Activated T-helper 2 cell treated with anti-CD3 and anti-CD28 coated beads, Interferon-gamma antibody, Interleukin-2, Interleukin-4, amounts not matched to agents 10 μg/mL and 5 μg/mL and 100 μg/mL, durations not matched to agents 14 hours and 24 hours and 36 hours (primary cell): ENCODE measurements at places on chromosomes 4 and X. TPM values are rescaled to one million over a fixed set of nuclear protein-coding genes. Genes with fewer than 3 reads are reported as not detected.
A peak's percentile ranks its signal among the peaks of the same experiment; 100 is the strongest.

GRCh38 chr4:3252480-3252828 is 3.5 kb downstream of the MSANTD1 start:
- H3K4me1 ChIP-seq: peaks cover 4% of the 10 kb centered on the region
- H3K4me3 ChIP-seq: no peak overlapping the region
- H3K36me3 ChIP-seq: no peaks in the 10 kb centered on the region
- DNase-seq: no peak
- H3K27ac ChIP-seq: no peak overlapping the region
- no peaks in the 10 kb centered on the region for H3K27me3 ChIP-seq

DNA sequence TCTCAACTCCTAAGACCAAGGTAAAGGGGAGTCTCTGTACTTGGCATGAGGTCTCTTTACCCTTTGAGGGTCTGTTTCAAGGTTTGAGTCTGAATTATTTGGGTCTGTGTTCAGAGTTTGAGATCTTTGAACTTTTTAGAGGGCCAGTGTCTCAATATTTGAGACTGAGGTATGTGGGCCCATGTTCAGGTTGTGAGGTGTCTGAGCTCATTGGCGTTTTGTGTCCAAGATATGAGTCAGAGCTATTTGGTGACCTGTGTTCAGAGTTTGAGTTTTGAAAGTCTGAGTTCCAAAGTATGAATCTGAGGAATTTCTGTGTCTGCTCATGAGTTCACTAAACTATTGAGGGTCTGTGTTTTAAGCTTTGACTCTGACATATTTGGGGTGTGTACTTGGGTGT is 36.7 kb upstream of the PAGE4 start:
- DNase-seq: no peak
- no peaks in the 10 kb centered on the region for H3K36me3 ChIP-seq
- H3K4me3 ChIP-seq: no peak overlapping the region

- H3K36me3 ChIP-seq: no peaks in the 10 kb centered on the region
- DNase-seq: no peak
- H3K4me3 ChIP-seq: no peak overlapping the region
- H3K27ac ChIP-seq: no peak overlapping the region
- no peaks in the 10 kb centered on the region for H3K4me1 ChIP-seq
- H3K27me3 ChIP-seq: no peaks in the 10 kb centered on the region
Observed at GRCh38 chr4:41517747-41518146, 20.2 kb upstream of the LIMCH1 start.

The FGFRL1 gene
- 17.5 TPM in 2 replicates for total RNA-seq

GRCh38 chrX:6683353-6683752 is 148.4 kb upstream of the VCX3A start:
- no peak overlapping the region for H3K4me3 ChIP-seq
- no peaks in the 10 kb centered on the region for H3K36me3 ChIP-seq
- no peaks in the 10 kb centered on the region for H3K27me3 ChIP-seq
- DNase-seq: no peak
- no peaks in the 10 kb centered on the region for H3K4me1 ChIP-seq

- peaks cover 8% of the 10 kb centered on the region for H3K4me1 ChIP-seq
- H3K27ac ChIP-seq: peak overlapping the region; percentile 17
- H3K36me3 ChIP-seq: no peaks in the 10 kb centered on the region
- H3K27me3 ChIP-seq: no peaks in the 10 kb centered on the region
- H3K4me3 ChIP-seq: peak overlapping the region; percentile 54
Observed at GRCh38 chrX:7925867-7926472, 1.2 kb downstream of the PNPLA4 start.

GRCh38 chr4:14943749-14944148 is 58.5 kb upstream of the CPEB2 start:
- H3K27me3 ChIP-seq: peaks cover 8% of the 10 kb centered on the region
- no peaks in the 10 kb centered on the region for H3K36me3 ChIP-seq
- DNase-seq: no peak

DNA sequence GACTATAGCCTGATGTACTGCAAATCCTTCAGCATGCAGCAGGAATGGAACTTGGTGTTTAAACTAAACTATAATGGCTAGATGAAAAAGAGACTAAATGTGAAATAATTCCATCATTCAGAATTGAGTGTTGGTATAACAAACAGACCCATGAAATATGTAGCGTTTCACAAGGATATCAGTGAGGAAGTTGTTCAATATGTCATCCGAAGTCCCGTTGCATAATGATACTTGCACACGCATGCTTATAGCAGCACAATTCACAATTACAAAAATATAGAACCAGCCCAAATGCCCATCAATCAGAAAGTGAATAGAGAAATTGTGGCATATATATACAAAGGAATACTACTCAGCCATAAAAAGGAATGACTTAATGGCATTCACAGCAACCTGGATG is 20.4 kb downstream of the MECP2 start:
- peaks cover 18% of the 10 kb centered on the region for H3K4me1 ChIP-seq
- no peaks in the 10 kb centered on the region for H3K27me3 ChIP-seq
- no peak overlapping the region for H3K4me3 ChIP-seq
- no peak for DNase-seq

DNA sequence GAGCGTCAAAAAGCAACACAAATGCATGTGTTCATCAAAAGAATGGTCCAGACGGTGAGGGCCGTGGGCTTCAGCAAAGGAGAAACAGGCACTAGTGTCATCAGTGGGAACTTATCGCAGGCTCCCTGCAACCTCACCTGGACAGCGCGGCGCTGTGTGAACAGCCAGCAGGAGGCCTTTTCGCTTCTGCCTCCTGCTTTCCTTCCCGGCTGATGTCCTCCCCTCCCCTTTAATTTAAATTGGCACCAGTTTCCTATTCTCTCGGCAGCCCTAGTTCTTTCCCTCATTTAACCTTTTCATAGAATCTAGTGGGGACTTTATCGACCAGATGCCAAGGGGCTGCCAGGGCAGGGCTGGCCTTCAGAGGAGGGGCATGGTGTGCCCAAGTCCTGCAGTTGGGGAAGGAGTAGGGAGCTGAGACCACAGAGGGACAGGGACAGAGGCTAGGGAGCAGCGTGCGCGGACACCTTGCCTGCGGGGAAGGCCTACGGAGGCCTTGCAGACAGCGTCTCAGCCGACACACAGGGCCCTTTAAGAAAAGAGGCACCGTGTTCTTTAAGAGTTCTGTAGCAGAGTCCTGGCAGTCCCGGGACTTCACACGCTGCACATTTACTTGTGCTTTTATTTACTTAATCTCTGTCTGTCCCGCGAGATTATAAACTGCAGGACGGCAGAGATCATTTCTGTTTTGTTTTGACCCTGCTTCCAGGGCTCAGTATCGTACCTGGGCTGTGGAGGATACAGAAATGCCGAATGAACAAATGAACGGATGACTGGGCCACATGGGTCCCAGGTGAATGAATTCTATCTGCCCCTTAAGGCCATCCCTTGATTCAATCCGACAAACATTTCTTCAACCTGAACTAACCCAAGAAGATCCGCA is 8.4 kb upstream of the SORBS2 start:
- no peaks in the 10 kb centered on the region for H3K36me3 ChIP-seq
- H3K27ac ChIP-seq: no peak overlapping the region
- DNase-seq: no peak
- H3K4me1 ChIP-seq: no peaks in the 10 kb centered on the region
